NCI-H1694 (cell line): ENCODE measurements at places on chromosomes 12 and 14.

DNA sequence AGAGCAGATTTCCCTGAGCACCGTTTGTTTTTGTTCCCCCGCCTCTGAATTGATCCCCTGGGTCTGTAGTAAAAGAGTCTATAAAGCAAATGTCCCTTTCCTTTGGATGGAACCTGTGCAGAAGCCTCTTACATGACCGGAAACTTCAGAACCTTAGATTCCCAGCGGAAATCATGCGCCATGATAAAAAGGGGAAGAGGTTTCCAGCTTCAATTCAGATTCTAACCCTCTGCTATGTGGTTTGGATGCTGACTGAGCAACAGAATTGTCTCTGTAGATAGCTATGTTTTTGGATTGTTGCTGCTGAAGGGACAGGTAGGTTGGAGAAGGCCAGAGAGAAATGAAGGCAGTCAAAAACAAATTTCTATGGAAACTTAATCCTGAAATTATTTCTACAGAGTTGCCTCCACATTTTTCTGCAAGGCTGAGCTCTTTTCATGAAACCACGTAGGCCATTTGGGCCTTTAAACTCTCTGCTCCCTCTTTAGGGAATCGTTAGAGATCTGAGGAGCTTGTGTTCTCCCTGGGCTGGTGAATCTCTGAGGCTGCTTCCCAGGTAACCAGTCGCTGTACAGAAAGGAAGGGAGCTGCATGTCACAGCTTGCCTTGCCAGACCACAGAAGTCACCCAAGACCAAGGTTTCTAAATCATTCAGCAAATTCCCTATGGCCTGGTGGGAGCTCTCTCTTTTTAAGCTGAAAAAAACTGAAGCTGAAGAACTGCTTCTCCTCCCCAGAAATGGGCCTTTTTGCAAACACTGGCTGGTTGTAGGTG, 28.7 kb upstream of the OR10P1 start:
- DNase-seq = no peak

DNA sequence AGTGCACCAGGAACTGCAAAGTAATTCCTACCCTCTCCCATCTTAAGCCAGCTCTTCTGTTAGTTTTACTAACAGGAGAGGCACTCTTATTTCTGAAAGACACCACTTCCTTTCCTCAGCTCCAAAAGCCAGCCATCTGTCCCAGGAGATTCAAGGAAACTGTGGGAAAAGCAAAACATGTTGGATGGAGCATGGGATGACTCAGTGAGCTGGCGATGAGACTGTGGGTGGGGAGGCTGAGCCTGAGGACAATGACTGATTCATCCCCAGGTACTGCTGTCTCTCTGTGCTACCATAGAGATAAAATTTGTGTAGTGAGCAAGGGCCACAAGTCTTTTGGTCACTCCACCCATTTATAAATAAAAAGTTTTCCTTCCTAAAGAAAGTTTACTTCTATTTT, 141.4 kb downstream of the MYRFL start:
- no peak for DNase-seq

DNA sequence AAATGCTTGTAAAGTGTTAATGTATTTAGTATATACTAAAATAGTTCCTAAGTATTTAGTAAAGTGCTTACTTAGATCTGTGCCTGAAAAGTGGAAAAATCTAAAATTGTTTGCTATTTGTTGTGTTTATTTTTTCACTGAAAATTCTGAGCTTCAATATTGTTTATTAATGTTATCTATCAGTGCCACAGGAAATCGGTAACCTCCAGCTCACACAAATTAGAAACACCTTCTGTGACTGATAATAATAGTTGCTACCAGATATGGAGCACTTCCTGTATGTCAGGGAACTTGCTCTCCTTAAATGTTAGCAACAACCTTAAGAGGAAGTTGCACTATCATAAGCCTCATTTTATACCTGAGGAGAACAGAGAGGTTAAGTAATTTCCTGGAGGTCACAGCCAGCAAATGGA, 723 bp upstream of the LRP10 start:
- no peak for DNase-seq

DNA sequence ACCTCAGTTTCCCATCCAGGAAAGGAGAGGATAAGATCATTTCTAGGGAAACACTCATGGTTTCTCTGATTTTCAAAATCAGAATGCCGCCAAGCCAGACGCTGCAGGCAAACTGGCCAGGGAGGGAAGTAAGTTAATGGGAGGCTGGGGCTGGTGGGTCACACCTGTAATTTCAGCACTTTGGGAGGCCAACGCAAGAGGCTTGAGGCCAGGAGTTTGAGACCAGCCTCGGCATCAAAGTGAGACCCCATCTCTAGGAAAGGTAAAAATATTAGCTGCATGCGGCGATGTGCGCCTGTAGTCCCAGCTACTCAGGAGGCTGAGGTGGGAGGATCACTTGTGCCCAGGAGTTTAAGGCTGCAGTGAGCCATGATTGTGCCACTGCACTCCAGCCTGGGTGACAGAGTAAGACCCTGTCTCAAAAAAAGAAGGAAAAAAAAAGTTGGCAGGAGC, 587 bp downstream of the SELPLG start:
- DNase-seq = no peak

- no peak for DNase-seq
Observed at GRCh38 chr12:109760930-109761921, 47.6 kb downstream of the FAM222A start.

DNA sequence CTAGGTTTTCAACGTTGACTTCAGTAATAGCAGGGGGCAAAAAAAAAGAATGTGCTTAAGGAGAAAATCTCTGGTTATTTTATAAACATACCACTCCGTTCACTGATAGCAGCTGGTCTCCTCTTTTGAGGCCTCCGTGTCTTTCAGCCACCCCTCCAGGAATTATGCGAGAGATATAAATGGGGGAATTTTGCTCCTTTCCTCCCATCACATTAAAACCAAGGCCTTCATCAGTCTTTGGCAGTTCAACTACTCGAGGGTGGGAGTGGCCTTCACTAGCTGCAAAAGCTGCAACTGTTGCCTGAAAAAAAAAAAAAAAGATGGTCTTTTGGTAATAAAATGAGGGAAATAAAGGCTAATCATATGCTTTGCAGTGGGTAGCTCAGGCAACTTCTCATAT, 92.1 kb downstream of the LIN7A start:
- DNase-seq = no peak

DNA sequence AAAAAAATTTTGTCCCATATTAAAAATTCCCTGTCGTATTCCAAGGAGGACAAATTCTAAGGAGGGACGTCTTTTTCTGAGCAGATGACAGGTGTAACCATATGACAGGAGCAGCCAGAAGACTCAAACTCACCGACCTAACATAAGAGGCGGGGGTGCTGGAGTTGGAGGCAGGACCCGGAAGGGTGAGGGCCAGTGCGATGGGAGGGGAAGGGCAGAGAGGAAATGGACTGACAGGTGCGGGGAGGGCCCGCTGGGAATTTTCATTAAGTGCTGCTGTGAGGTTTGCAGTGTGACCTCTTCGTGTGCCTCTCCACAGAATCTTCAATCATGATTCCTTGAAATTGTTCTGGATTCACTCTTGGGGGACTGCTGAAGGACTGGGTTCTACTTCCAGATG, 189.4 kb downstream of the NTF3 start:
- DNase-seq = no peak

DNA sequence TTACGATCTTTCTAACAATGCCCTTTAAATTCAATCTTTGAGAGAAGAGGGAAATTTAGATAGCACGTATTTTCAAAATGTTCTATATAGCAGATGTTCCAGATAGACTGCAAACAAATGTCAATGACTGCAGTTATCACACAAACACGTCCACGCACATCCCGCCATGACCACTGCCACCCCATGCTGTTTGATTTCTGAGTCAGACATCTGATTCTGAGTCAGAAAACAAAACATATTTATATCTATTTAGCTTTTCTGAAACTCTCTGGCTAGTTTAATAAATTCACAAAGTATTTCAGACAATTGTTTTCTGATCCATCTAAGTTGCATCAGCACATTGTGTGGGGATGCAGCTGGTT, 105.9 kb upstream of the BCAT1 start:
- peak; percentile 15 for DNase-seq

GRCh38 chr12:49767333-49767732, 26.0 kb downstream of the TMBIM6 start:
- no peak for DNase-seq

GRCh38 chr12:76310110-76310509, 38.1 kb downstream of the BBS10 start:
- DNase-seq = no peak

DNA sequence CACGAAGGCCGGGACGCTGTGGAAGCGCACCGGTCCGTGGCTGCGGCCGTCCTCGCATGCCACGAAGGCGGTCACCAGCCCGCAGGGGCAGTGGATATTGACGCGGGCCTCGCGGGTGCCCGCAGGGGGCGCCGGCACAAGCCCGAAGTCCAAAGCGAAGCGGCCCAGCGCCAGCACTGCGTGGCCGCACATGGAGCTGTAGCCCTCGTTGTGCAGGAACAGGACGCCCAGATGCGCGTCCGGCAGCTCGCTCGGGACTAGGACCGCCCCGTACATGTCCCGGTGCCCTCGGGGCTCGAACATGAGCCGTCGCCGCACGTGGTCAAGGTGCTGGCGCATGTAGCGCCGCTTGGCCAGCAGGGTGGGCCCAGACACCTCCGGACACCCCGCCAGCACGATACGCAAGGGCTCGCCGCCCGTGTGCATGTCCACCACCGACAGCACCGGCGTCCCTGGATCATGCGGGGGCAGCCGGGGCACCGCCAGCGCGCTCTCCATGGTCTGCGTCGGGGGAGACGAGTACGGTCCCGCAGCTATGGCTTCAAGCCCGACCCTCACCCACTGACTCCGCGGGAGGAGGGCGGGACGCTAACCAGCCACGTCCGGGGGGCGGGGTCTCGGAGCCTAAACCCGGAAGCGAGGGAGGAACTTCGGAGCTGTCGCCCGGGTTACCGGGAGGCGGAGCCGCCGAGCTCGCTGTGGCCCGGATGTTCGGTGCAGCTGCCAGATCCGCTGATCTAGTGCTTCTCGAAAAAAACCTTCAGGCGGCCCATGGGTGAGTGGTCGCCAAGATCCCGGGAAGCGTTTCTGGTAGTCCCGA, at the start of the genes JKAMP and L3HYPDH:
TSS of gene JKAMP (plus strand) at position 699 of the 820 bp plus-strand sequence. CDS start at position 772, 73 bp downstream.
TSS of gene L3HYPDH (minus strand) at position 590 of the 820 bp plus-strand sequence. CDS start at position 498, 92 bp downstream.
- peak; percentile 97 for DNase-seq

DNA sequence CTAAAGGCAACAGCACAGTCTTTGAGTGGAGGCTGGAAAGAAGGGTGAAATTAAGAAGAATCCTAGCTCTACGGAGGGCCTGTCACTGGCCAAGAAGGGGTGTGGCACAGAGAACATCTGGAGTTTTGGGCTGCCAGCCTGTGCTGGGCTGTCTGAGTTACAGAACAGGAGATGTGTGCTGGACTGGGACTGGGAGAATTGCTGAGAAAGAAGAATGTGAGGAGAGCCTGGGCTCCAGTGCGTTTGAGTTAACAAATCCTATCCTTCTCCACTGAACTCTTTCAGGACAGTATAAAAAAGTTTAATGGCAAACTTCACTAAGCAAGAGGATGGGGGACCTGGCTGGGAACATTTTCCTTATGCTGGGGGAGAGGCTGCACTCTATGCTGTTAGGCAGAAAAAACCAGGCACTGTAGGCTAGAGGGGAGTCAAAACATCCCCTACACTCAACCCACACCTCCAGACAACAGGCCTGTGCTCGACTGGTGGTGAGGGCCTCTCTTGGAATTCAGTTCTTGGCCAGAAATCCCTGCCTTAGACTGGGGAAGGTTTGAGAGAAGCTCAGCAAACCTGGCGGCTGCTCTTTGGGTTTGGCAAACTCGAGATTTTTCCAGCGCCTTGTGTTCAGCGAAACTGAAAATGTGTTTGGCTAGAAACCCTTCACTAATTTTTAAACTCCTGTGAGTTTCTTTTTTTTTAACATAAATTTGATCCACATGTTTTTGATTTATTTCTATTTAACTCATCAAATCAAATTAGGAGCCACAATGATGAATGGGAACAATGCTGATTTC, 217.3 kb downstream of the MON2 start:
- DNase-seq = no peak

- DNase-seq = no peak
Observed at GRCh38 chr14:69632164-69632563, 20.8 kb downstream of the SUSD6 start.

DNA sequence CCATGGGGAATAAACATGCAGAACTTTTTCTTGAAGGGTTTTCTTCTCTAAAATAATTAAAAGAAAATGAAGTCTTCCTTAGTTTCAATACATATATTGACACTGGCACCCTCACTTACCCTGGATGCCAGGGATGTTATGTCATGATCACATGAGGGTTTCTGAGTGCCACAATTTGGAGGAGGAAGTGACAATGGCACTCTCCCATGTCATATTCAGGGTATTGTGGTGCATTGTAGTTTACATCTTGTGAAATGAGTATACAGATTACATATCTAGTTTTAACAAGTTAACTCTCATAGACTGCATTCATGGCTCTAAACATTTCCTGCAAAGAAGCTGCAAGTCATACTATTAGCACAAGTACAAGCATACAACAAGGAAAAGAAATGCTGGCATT, 37.7 kb downstream of the CCDC177 start:
- DNase-seq = no peak
